ENCODE measurements at places on chromosomes 13 and 19.

DNA sequence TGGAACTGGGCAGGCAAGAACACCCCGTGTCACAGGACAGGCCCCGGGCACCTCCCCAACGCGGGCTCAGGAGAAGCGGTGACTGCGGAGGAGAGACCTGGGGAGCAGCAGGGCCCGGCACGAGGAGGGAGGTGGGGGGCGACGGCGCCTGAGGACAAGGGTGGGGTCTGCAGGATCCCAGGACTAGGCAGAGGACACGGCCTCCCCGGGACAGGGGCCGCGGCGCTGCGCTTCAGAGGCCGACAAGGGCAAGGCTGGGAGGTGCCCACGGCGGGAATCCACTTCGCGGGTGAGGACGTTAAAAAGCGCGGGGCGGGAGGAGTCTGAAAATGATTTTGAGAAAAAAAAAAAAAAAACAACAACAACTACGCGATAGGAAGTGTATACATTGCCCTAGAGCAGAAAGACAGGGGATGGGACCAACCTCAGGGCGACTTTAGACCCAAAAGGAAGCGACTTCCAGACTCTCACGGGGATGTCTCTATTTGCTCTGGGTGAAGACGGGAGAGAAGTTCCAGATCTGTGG lies 44.9 kb downstream of the ZNF611 start:
- DNase-seq, result peak; percentile 25

GRCh38 chr13:25501231-25501630 lies 129.5 kb downstream of the ATP8A2 start:
- no peak for DNase-seq

GRCh38 chr13:55307909-55308308 lies 1832.8 kb upstream of the PRR20A start:
- no peak for DNase-seq

- DNase-seq, result no peak
Observed at GRCh38 chr13:63299866-63300394, 1884.3 kb upstream of the PCDH20 start.

GRCh38 chr13:49098198-49098597 lies 121.9 kb upstream of the MLNR start:
- no peak for DNase-seq

DNA sequence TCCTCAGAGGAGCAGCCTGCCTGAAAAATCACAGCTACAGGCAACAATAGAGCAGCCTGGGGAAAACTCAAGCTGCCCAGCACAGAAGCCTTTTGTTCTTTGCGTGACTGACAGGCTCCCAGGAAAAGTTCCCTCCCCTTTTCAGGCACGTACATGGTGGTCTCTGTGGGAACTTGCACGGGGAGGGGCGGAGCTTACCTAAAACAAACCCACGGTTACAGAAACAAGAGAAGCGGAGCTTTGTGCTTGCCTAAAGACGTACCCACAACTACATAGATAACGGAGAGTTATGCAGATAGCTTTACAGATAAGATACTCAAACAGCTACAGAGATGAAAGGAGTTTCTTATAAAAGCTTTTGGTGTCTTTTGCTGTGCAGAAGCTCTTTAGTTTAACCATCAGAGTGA lies 11.4 kb downstream of the ETFB start:
- no peak for DNase-seq

DNA sequence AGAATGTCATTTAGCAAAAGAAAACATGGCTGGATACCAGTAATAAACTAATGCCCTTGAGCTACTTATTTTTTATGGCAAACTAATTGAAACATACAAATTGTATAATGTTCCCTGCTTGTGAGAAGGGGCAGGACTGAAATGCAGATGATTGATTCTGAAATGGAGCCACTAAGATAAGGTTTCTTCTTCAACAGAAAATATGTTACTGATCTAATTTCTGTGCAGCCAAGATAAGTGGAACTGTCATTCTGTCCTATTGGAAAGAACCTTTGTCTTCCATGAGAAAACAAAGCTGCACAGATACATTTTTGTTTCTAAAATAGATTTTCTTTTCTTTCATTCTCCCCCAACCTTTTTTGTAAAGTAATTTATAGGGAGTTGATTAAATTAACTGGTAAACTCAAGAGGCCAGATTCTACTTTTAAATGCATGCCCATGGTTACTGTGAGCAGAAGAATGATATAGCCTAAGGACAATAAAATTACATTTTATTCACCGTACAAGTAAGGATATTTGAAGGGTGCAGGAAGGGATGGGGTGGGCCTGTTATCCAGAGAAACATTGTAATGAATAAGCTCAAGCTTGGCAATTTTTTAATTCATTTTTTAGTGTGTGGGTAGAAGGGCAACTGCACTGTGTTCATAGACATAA lies 39.9 kb downstream of the STARD13 start:
- no peak for DNase-seq

- DNase-seq, result no peak
Observed at GRCh38 chr19:16888629-16889365, at the start of gene F2RL3. TSS of gene F2RL3 (plus strand) at chr19:16888999. CDS start at chr19:16889190, 191 bp downstream.

Data from stimulated activated CD4-positive, alpha-beta T cell treated with anti-CD3 and anti-CD28 coated beads, Interleukin-4, amount 100 ng/mL, for 4 hours (primary cell).